Cerebellum (tissue), 4 donors: ENCODE measurements at places on chromosomes 11 and 22. TPM values are rescaled to one million over a fixed set of nuclear protein-coding genes. Genes with fewer than 3 reads are reported as not detected.

CCDC89 gene
- total RNA-seq, result 1.4 TPM

TRAPPC4 gene
- total RNA-seq, result 32.8 TPM

TAGLN gene
- 9.5 TPM for total RNA-seq

FAM180B gene
- total RNA-seq, result not detected

SYVN1 gene
- total RNA-seq, result 9.9 TPM

SART1 gene
- 22.9 TPM for total RNA-seq

OR56A1 gene
- 0.27 TPM for total RNA-seq

PHETA2 gene
- total RNA-seq, result 1.8 TPM

CBLIF gene
- not detected for total RNA-seq

SLC17A6 gene
- 15.8 TPM for total RNA-seq

KCTD14 gene
- 2.8 TPM for total RNA-seq

BSX gene
- total RNA-seq, result not detected

RASD2 gene
- total RNA-seq, result 1.5 TPM

MISFA gene
- total RNA-seq, result 5.8 TPM

HIPK3 gene
- 114 TPM for total RNA-seq
